SW480 (cell line): ENCODE measurements at places on chromosomes 1 and 21.

GRCh38 chr1:168792592-168793125, 63.7 kb upstream of the DPT start:
- DNase-seq = no peak

DNA sequence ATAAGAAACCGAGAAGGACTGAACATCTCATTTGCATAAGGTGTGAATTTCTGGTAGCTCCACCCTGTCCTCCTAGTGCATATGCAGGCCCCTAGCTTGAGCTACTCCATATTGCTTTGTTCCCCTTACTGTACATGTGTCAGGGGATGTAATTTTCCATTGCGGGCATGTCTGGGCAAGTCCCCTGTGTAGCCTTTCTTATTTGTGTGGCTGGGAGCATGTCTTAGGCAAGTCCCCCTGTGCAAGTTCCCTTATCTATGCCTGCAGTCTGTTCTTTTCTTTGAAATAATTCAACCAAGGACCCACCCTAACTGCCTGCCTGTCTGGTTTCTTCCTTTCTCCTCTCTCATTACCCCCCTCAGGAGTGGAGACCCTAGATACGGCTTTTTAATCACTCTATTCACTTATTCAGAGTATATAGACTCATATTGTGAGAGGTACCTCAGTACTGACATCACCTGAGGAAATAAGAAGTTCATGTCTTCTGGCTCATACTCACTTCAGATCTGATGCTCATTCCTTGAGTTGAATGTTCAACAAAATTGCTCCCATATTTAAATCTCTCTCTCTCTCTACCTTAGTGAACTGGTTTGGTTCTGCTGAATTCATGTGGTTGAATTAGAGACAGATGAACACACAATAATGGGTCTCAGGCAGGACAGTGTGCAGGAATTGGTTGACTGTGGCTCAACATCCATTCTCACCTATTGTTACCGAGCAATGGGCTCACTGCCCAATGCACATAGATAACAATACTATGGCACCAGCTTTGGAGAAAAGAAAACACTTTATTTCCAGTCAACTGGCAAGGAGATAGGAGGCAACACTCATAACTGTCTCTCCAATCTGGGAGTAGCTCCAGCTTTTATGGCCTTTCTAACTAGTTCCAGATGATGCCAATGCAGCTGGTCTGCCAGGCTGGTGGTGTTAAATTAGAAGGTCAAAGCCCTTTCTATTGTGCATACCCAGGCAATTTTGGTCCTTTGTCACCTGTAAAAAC, 27.9 kb upstream of the NPL start:
- no peak for DNase-seq

GRCh38 chr1:87678266-87678665, 349.6 kb downstream of the LMO4 start:
- no peak for DNase-seq

DNA sequence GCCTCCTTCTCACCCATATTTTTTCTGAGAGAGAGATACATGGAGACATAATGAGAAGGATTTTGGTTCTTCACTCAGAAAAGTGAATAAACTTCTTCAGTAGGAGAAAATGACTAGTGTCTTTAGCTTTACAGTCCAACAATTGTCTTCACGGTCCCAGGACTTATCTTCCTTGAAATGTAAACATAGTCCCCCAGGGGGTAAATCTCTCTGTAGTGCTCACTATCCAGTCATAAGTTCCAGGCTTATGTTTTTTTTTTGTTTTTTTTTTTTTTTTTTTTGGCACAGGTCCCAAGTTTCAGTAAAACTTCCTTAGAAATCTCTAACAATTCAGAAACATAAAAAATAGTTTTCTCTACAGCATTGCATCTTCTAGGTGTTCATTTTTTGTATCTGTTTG, 890.2 kb upstream of the B3GALT2 start:
- no peak for DNase-seq

DNA sequence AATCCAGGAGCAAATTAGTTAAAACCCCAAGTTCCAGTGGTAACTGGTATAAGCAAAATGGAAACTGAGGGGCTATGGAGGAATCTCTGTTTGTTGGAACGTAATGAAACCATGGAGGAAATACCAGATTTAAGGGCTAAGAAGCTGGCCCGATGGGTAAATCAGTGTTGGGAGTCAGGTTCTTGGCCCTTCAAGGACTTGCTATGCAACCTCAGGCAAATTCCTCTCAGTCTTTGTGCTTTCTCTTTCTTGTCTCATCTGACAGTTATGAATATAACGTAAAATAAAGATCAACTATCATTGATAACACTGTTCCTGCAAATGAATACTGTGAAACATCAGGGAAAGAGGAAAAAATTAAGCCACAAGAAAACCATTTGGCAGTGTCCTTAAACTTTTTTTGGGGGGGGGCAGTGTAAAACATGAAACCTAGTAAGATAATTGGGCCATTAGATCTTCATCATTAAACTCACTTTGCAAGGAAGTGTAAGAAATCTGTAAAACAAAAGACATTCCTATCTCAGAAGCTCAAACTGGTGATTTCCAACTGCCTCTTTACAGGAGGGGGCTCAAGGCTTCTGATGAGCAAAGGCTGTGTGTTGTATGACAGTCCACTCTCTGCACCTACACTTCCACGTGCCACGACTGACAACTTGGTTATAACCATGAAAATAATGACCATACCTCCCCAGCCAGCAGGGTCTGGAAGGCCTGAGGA, 47.6 kb downstream of the LHX4 start:
- no peak for DNase-seq
